ENCODE measurements at places on chromosomes 12 and 14.

DNA sequence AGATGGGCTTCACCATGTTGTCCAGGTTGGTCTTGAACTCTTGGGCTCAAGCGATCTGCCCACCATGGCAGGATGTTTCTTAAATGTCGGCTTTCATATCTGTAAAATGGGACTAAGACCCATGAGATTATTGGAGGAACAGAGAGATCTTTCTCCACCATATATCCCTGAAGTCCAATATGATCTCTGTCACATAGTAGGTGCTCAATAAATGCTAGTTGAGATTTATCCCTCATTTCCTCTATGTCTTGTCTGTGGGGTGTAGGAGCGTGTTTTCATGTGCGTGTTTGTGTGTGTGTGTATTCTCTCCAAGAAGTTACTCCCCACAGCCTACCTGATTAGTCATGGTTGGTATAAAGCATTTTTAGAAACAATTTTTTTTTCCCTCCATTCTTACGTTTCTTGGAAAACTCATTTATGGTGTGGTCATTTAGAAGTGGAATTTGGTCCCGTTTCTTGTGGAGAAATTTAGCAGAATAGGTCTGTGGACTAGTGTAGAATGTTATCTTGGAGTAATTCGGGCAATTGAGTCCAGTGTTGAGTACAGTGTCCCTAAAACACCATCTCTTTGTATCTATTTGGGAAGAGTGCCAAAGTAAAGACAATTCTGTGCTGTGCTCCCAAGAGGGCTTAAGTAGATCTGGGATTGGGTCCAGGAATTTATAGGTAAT, 4.3 kb downstream of the STRAP start:
- DNase-seq, result no peak

DNA sequence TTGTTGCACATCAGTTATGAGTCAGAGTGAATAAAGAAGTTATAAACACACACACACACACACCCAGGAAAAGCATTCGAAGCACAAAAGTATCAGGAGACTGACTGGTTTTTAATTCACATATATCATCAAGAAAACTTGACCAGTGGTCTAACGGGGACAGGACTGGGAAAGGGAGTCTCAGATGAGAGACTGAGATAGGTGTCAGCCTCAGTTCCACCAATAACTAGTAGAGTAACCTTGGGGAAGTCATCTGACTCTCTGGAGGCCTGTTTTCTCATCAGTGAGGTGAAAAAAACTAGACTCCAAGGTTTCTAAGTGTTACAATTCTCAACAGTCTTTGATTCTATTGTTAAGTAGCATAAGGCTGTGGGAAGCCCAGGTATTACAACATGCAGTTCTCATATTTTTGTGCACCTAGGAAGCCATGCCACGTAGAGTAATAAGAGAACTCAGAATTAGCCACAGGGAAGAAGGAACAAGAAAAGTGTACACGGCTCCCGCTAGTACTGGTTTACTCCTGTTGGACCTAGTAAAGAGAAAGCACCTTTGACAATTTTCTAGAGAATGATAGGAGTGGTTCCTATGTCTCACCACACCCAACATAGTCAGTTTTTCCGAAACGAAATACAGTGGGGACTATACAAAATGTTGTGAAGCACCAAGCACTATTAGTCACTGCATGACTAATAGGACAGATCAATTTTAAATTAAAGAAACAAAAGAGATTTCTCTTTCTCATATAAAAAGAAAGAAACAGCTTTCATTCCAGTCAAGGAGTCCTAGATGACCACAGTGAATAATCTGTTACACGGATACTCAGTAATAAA, 5.0 kb downstream of the PPTC7 start:
- no peak for DNase-seq

- no peak for DNase-seq
Observed at GRCh38 chr12:50006280-50006679, 19.0 kb downstream of the RACGAP1 start.

DNA sequence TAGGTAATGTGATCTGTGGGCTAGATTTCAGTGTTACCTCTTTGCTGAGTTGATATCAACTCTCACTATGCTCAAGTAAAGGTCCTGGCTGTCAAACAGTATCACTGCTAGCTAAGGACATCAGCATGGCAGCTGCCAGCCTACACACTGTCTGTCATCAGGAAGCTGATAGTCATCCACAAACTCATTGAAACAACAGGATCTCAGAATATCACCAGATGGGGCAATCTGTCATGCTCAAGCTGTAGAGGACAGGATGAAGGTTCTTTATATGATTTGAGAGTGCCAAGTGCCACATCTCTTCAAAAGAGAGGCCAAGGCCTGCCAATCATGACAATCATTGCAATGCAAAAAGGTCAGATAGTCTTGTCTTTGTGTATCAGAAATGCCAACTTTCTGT, 811.5 kb upstream of the SEL1L start:
- DNase-seq, result no peak

- DNase-seq, result no peak
Observed at GRCh38 chr14:21258889-21259787, 10.1 kb downstream of the HNRNPC start.

GRCh38 chr14:34013721-34014060, 62.8 kb upstream of the EGLN3 start:
- DNase-seq, result no peak

DNA sequence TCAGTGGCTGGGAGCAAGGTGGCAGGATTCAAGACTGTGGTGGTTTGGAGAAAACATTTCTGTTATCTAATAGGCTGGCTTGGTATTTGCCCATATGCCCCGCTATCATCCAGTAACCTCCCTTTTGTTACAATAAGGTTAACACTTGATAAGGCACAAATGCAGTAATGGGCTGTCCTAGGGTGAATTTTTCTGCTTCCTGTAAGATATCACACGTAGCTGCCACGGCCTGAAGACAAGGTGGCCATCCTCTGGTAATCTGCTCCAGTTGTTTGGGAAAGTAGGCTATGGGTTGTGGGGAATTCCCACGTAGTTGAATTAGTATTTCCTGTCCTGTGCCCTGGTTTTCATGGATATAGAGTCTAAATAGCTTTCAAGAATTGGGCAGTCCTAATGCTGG, 23.1 kb downstream of the ANG start:
- no peak for DNase-seq
